ENCODE measurements at places on chromosomes 12 and 14.

DNA sequence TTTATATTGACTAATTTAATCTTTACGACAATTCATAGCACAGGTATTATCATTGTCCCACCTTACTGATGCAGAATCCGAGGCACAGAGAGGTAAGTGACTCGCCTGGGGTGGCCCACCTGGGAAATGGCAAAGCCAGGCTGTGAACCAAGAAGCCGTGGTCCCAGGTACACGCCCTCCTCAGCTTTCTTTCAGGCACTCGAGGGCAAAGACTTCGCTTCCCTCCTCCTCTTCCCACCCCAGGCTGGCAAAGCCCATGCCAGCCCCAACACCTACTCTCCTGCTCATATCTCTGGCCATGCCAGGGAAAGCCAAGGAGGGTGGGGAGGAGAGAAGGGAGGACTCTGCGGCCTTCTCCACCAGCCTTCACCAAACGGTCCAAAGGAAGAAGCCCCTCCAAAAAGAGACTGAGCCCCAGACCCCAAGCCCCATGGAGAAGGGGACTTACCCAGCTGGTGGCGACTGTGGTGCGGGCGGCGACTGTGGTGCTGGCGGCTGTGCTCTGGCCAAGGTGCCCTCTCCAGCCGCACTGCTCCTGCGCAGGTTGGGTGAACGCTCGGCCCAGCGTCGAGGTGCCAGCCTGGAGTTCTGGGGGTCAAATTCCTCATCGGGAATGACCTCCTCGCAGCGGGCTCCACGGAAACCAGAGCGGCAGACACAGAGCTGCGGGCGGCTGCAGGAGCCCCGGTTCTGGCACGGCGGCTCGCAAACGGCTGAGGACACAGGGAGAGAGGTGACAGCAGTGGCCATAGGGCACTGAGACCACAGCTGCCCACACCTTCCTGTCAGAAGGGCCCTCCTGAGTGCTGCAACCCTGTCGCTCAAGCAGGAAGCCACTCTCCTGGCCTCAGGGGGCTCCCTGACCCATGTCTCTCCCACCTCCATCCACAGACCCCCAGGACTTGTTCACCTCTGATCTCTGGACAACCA, 26.4 kb downstream of the LTBP2 start:
- DNase-seq = no peak

DNA sequence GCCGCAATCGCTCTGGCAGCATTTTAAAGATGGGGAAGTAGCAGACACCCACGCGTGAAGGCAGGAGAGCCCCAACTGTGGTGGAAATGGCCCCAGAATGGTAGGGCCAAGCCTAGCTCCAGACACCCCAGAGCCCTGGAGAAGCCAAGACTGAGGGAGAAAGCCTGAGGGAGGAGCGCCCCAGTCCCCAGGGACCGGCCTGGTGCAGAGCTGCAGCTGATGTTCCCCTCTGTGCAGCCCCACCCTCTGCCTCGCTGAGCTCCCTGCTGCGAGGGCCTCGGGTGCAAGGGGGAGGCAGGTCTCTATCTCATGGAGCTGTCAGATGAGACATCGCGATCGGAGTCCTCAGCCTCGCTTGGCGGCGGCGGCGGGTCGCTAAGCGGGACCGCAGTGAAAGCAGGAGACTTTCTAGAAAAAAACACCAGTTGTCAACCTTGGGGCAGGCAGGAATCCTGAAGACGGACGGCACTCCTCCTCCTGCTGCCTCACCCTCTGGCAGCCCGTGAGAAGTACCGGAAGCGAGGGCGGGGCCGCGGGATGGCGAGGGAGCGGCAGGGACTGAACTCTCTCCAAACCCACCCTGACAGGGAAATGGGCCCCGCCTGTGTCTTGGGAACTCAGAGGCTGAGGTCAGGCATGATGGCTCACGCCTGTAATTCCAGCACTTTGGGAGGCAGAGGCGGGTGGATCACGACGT, 6.0 kb downstream of the GAPDH start:
- peak; percentile 87 for DNase-seq

GRCh38 chr12:113961921-113962710, 4.0 kb downstream of the RBM19 start:
- DNase-seq = no peak

DNA sequence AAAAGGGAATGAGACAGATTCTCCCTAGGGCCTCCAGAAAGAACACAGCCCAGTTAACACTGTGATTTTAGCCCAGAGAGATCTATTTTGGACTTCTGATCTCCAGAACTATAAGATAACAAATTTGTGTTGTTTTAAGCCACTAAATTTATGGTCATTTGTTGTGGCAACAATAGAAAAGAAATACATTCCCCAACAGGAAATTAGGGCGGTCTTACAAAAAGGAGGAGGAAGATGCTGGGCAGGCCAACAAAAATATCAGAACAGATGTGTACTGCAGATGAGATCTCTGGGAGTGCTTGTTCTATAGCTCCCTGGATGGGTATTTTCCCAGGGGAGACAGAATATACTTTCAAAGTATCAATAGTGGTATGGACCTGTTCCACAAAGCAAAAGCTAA, 32.0 kb upstream of the SOCS2 start:
- no peak for DNase-seq

- DNase-seq = no peak
These were observed at the start of gene HNF1A for GRCh38 chr12:120978296-120979219. HNF1A (plus strand) TSS chr12:120978543; CDS start chr12:120978769, 226 bp downstream.

All from heart right ventricle (tissue), 16 donors.